Stimulated activated CD8-positive, alpha-beta memory T cell treated with anti-CD3 and anti-CD28 coated beads, Interleukin-4, amount 100 ng/mL, for 4 hours (primary cell): ENCODE measurements at places on chromosomes 7 and 10.

DNA sequence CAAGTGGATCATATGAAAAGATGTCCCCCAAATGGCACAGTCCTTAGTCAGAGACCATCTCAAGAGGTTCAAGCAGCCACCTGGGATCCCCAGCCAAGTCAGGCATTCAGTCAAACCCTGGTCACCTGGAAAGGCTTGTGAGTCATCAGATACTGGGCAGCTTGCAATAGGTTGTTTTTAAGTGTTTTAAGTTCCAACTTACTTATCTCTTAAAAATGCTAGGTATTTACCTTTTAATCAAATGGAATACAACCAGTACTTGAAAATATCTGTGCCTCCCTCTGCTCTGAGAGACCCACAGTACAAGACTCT lies 262.2 kb downstream of the WDR11 start:
- DNase-seq, result no peak

DNA sequence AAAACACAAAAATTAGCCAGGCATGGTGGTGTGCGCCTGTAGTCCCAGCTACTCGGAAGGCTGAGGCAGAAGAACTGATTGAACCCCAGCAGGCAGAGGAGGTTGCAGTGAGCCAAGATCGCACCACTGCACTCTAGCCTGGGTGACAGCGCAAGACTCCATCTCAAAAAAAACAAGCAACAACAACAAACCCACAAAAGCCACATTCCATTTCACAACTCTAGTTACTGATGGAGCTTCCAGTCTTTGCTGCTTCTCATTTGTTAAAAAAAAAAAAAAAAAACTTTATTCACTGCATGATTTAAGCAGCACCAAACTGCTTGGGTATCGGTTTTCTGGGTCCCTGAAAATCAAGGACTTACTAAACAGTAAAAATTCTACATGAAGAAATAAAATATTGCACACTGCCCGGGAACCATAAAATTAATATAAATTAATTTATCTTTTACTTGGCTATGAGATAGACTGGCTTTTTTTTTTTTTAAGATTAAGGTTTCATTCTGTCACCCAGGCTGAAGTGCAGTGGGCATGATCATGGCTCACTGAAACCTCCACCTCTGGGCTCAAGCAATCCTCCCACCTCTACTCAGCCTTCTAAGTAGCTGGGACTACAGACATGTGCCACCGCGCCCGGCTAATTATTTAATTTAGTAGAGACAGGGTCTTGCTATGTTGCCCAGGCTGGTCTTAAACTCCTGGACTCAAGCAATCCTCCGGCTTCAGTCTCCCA lies 42.0 kb downstream of the SRPK2 start:
- no peak for DNase-seq

GRCh38 chr7:110522061-110522760 lies 568.7 kb upstream of the LRRN3 start:
- no peak for DNase-seq

GRCh38 chr10:77001206-77001605 lies 636.4 kb downstream of the KCNMA1 start:
- DNase-seq, result no peak

- DNase-seq, result no peak
These were observed 127.1 kb downstream of the GATA3 start for GRCh38 chr10:8181496-8182157.

GRCh38 chr10:62732841-62733653 lies 71.5 kb upstream of the ADO start:
- peak; percentile 55 for DNase-seq

DNA sequence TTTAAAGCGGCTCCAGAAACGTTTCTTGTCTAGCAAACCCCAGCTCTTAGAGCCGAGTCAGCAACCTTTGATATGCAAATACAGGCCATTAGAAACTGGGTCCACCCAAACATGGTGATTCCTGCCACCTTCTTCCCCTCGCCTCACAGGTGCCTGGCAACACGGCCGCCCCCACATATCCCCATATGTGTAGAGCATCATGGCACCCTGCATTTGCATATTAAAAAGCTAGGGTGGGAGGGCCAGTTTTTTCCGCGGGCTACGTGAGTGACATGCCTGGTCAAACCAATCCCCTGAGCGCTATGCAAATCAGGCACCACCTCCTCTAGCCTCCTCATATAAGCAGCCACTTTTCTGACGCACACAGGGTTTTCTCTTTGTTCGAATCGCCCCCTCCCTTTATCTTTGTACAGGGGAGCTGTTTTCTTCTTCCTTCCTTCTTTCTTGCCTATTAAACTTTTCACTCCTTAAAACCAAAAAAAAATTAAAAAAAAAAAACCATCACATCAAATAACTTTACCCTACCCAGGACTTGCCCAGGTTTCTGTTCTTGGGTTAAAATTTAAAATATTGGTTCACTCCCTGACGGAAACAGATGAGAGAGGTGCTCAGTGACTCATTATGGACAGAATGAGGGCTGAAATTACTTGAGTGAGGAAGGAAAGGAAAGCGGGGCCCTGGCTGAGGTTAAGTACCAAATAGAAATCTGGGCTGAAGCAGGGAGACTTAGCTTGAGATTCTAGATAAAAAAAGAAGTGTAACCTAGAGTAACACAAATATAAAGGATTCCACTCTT lies 59.8 kb downstream of the COA1 start:
- DNase-seq, result no peak

DNA sequence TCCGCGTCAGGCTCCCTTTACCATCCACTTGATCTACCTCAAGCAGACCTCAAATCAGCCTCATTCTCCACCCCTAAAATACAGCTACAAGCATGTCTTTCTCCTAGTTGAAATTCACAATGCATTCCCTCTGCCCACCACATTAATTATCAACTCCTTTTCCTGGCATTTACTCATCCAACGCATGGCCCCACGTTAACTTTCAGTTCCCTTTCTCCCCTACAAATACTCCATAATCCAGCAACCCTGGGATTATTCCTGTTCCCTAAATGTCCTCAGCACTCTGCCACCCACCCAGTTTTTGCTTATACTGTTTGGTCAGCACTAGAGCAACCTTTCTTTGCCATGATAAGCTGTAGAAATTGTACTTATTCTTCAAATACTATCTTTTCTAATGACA lies 5.7 kb upstream of the VIM start:
- no peak for DNase-seq

DNA sequence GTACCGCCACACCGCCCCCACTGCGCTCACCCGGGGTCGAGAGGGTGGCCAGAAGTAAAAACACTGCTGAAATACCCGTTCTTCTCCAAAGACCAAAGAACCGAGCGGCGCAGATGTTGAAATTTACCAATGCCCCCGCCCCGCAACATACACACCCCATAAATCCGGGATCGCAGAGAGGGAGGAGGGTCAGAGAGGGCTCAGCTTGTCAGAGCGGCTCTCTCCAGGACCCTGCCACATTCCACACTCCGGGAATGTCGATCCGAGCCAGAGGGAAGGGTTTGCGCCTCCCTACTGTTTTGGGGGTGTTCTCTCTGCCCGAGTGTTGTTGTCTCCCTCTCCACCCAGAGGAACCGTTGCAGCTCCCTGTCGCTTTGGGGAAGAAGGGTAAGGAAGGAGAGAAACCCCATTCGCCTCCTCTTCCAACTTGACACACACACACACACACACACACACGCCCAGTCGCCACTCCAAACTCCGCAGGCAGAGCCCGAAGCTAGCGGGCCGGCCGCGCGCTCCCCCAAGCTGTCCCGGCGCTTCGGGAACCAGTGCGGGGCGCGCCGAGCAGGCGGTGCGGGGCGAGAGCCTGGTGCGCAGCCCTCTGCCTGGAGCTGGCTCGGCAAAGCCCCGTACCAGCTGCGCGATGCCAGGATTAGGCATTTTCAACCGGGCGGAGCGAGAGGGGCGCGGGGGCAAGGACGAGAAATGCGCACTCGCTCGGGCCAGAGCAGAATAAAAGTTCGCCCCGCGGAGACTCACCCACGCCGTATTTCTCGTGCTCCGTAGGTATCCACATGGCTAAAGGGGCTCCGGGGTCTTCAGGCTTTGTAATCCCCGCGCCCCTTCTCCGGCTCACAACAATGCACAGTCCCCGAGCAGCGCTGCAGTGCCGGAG lies 609 bp downstream of the DOCK4 start:
- no peak for DNase-seq

- no peak for DNase-seq
These were observed 44.3 kb upstream of the FAM180A start for GRCh38 chr7:135792866-135793265.

DNA sequence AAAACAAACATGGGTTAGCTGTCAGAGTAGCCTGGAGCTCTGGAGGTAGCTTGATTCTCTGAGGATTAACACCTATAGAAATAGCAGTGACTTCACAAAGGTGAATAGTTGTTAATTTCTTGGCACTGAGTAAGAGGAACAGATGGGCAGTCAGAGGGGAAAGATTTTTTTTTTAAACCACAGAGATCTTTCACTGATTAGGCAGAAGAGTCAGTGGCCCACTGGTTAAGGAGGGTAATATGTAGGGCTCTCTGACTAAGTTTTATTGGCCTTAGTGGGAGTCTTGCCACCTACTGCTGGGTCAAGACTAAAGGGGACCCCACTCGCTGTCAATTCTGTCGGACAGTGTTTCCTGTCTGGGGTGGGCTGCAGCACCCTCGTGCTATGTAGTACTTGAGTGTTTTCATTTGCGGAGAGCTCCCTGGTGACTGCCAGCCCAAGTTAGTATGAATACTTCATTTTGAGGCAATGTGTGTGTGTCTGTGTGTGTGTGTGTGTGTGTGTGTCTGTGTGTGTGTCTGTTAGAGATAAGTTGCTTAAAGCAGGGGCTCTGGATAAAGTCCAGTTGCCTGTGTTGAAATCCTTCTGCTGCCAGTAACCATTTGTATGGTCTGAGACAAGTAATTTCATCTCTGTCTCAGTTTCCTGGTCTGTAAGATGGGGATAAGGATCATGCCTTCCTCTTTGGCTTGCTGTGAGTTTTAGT lies 145.2 kb downstream of the ARID5B start:
- DNase-seq, result no peak

DNA sequence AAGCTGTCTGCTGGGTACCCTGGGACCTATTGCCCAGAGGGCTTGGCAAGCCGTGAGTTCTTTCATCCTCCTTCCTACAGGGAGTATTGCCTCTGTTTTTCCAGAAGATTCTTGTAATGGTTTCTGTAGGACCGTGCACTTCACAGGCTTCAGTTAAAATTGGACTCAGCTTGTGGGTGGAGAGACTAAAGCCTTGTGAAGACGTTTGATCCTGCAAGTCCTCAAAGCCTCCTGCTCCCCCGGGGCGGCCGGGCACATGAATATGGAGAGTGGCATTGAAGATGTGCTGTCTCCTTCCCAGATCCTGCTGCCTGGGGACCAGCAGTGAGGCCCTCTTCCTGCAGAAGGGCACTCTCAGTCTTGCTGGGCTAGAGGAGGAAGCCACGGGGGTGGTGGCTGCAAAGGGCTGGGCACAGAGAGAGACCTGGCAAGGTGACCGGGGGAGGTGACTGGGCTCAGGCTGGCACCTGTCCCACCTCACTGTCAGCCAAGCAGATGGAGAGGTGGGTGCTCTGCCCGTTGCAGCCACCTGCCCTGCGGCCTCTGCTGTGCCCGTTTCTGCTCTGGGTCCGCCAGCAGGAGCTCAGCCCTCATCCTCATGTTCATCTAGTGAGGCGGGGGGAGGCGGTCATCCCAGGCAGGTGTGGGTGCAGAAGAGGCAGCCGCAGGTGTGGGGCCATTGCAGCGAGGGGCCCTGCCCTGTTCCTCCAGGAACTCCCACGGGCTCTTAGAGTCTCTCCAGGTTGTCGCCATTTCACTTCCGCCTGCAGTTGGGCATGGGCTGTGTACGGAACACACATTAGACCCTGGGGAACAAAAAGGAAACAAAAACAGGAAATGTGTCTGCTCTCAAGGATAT lies 55.7 kb downstream of the TMEM209 start:
- DNase-seq, result no peak

GRCh38 chr7:20005081-20005480 lies 212.1 kb downstream of the MACC1 start:
- no peak for DNase-seq

DNA sequence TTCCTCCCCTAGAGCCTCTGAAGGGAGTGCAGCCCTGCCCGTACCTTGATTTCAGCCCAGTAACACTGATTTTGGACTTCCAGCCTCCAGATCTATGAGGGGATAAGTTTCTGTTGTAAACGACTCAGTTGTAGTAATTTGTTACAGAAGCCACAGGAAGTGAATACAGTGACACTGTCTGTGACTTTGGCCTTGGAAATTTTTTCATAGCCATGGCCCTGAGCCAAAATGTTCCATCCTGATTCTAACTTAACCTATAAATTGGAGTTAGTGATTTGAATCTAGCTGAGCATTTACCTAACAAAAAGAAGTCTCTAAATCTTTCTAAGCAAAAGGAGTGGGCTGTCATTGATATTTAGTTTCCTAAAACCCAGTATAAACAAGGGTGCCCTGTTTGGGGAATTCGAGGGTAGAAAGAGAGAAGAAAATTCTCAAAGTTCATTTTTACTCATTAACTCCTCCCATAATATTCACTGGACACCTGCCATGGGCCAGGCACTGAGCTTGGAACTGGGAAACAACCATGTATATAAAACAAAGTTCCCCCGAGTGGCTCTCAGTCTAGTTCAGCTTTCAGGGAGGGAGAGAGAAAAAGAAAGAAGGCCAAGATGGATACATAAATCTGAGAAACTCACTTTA lies 162.3 kb downstream of the SKIDA1 start:
- DNase-seq, result no peak

- DNase-seq, result no peak
These were observed 33.6 kb downstream of the TCERG1L start for GRCh38 chr10:131277969-131278368.

DNA sequence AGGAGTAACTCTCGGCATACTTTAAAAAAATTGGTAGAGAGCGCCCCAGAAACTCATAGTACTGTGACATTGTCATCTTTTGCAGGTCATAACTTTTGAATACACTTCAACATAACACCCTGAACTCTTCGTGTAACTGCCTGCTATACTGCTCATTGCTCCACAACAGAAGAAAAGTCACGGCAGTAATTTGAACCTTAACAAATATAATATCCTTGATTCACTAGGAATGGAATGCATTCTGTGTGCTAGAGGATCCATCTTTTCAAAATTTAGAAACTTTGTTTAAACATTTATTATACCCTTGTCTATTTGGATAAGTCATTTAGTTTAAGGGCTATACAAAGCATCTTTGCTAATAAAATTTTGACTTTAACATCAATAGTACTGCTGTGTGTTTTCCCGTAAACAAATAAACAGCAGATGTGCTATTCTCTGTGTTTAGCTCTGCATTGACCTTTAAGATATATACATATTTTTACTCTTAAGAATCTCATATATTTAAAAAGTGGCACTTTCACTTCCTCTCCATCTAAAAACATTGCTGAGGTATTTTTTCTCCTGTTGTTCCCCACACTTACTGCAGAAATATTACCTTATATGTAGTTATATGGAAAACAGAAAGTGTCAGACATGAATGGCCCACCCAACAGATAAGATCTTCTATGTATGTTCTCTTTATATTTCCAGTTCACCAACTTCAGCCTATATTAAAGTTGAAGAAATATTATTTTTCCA lies 217.6 kb upstream of the TMEM229A start:
- DNase-seq, result no peak

GRCh38 chr7:129851174-129851573 lies 101.6 kb downstream of the UBE2H start:
- DNase-seq, result no peak

DNA sequence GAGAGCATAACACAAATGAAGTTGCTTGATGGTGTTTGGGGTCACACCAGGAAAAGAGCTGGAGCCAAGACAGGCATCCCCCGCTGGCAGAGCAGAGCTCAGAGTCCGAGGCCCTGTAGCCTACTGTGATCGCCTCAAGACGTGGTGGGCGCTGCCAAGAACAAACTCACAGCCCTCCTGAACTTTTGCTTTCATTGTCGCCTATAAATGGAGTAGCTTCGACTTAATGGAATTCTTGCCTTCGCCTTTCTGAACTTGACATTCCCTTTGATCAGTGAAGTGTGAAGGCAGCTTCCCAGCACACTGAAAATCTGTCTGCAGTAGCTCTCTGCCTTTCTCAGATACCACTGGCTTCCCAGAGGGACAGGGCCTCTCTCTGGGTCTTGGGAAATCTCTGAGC lies 21.3 kb downstream of the CPXM2 start:
- DNase-seq, result no peak
